ENCODE measurements at places on chromosomes 6 and 20.

DNA sequence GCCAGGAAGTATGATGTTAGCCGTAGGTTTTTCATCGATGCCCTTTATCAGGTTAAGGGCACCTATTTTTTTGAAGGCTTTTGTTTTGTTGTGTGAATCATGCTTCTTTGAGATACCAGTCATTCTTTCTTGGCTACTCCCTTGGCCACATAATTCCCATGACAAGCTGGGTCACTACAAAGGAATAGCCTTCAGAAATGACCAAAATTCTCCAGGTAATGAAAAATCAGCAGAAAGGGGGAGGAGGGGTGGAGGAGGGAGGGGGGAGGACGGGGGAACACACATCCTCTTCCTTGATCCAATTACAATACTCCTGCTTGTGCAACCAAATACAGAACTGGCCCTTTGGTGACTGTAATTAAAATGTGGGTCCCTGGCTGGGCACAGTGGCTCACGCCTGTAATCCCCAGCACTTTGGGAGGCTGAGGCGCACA, 21.7 kb upstream of the TGM2 start:
- DNase-seq = no peak

DNA sequence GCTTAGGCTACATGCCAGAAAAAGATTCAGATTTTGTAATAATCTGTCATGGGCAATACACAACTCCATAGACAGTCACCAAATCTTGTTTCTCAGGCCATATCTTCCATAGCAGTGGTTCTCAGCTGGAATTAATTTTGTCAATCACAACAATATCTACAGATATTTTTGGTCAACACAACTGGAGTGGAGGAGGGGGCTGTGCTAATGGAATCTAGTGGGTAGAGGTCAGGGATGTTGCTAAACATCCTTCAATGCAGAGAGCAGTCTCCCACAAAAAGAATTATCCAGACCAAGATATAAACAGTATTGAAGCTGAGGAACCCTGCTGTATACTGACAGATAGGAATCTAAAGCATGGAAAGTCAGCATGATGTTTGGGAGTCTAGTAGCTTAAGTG, 174.6 kb downstream of the UBE3D start:
- DNase-seq = no peak

GRCh38 chr6:135128268-135128914, 52.7 kb upstream of the MYB start:
- no peak for DNase-seq

DNA sequence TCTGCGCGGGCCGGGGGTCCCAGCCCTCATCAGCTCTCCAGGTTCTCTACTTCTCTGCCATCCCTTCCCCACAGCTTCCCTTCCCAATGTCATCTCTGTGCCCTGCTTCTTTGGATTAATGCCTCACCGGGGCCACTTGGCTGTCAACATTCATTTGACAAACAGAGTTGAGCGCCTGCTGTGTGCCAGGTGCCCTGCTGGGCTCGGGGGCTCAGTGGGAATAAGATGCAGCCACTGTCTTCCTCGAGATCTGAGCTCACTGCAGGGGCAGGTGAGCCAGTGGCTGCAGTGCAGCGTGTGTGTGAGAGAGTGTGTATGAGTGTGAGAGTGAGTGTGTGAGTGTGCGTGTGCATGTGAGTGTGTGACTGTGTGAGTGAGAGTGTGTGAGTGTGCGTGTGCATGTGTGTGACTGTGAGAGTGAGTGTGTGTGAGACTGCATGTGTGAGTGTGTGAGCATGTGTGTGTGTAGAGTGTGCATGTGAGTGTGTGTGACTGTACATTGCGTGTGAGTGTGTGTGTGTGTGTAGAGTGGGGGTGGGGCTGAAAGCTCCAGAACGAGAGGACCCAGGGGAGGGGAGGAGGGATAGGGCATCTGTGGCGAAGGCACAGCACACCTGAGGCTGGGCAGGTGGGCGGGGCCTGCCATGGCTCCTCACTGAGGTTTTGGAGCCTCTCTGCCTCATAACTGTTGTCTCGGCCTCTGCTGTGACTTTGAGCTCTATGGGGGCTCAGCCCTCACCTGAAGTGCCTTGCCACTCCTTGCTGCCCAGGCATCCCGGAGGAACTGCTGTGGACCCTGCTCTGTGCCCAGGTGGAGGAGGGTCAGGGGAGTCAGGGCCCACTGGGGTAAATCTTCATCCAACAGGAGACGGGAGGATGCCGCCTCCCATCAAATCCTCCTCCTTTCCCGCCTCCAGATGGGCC, 36.5 kb upstream of the PHACTR3 start:
- no peak for DNase-seq

GRCh38 chr6:1263850-1264377, 48.0 kb upstream of the FOXQ1 start:
- DNase-seq = no peak

DNA sequence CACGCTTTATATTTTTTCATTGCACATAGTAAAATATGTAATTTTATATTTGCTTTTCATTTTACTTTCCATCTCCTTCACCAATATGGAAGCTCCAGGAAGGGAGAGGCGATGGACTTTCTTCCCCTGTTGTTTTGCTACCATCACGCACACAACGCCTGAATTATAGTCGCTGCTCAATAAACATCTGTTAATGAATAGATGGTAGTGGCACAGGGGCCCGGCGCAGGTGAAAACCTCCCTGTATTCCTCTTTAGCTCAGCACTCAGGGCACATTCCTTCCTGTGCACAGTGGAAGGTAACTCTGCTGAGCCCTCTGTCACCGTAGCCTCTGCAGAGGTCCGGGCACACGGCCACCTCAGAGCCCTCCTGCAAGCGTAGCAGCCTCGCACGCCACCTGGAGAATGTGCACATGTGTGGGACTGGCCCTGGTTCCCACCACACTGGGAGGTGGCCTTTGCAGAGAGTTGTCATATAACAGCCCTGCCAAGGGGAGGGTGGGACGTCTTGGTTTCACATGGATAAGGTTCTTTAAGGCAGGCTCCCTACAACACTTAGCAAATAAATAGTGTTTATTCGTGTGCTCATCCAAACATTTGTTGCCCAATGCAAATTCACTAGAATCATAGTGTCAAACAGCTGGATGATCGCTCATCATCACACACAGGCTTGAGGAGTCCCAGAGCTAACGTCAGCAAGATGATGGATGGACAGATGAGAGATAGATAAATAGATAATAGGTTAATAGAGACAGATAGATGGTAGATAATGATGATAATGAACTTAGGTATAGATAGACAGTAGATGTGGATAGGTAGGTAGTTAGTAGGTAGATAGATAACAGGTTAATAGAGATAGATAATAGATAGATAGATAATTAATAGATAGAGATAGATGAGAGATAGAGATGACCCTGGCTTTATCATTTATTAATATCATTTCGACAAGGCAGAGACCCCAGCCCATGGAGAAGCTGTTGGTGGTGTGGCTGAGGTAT, 32.3 kb upstream of the AFDN start:
- DNase-seq = no peak

GRCh38 chr6:136466777-136467176, 83.4 kb downstream of the MAP7 start:
- DNase-seq = no peak

DNA sequence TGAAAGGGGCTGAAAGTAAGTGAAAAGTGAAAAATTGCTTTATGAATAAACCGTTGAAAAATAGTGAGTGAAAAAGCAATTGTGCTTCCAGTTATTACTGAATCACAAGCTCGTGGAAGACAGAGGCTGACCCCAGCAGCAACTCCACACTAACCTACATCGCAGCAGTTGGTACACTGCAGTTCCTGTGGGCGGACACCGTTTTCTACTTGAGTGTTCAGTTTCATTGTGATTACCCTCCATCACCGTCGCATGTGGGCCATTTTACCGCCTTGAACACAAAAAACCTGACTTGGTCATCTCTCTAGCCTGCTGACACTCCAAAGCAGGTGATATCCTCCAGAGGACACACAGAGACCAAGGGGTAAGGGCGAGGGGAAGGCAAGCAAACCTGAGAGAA, 28.4 kb downstream of the PRDM1 start:
- DNase-seq = no peak

DNA sequence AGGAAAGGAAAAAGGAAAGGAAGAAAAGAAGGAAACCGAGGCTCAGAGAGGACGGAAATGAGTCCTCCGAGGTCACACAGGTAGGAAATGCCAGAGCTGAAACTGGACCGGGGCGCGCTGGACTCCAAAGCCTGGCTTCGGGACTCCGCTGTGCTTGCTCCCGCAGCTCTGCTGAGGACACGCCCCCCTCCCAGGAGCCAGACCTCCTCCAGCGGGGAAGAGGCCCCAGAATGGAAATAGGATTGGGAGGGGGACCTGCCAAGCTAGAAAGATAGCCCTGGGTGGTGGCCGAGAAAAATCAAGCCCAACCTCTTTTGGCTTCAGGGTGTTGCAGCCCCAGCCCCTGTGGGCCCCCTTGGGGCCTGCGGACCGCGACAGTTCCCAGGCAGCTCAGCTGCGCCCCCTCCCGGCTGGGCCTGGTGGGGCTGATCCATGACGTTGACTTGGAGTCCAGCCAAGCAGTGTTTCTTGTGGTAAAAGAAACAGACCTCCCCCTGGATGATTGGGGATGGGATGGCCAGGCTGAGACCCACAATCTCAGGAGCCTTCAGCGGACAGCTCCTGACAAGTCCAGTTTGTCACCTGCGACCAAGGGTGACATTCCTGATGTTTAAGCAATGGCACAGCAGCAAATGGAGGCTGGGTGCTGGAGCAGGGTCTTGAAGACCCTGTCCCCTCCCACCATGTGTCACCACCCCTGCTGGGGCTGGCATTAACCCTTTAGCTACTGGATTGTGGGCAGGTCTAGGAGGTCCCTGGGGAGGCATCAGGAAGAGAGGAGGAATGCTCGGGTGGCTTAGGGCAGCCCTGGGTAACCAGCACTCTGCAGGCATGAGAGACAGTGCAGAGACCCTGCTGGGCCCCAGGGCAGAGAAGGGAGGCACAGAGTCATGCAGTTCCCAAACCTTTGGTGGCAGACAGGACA, 55.4 kb downstream of the RIPOR3 start:
- DNase-seq = peak; percentile 20

DNA sequence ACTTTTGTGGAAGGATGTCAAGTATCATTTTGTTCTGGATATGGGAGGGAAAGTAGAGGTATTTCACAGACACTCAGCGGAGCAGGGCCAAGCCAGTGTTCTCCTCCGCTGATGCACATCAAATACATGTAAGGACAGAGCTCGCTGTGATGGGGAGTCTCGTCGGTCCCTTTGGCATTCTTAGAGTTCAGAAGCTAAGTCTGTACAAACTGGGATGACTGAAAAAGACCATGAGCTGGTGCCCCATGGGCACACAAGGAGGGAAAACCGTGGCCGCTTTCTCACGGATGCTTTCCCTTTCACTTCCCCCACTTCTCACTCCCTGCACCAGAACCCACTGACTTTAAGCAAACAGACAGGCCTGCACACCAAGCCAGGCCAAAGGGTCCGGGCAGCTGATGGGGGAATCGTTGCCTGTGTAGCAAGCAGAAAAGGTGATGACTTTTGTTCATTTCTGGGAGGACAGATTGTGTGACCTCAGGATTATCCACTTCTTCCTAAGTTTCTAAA, 27.7 kb upstream of the MPC1 start:
- no peak for DNase-seq

- DNase-seq = no peak
Measured at GRCh38 chr6:26172608-26172968, 85.4 kb downstream of the HFE start.

DNA sequence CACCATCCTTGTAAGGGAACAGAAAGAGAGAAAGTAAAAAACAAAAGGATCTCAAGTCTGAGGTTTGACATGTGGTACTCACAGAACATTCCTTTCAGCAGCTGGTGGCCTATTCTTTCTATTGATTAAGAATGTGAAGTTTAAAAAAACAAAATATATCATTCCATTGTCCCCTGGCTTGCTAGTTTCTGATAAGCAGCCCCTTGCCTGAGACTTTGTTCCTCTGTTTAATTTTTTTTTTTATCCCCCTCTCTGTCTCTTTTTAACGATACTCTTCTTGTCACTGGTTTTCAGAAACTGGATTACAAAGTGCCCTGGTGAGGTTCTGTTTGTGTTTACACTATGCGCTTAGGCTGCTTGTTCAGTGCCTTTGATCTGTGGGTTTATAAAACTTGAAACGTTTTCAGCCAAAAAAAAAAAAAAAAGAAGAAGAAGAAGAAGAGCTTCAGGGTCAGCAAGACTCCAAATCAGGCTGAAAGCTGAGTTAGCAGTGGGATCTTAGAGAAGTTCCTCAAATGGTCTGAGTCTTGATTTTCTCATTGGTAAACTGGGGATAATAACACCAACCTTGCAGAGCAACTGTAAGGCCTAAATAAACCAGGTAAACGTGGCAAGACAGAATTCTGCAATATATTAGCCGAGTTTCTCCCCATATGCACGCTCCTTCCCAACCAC, 45.1 kb upstream of the SLC22A23 start:
- DNase-seq = no peak

GRCh38 chr20:50546729-50547314, 36.6 kb downstream of the PTPN1 start:
- no peak for DNase-seq

DNA sequence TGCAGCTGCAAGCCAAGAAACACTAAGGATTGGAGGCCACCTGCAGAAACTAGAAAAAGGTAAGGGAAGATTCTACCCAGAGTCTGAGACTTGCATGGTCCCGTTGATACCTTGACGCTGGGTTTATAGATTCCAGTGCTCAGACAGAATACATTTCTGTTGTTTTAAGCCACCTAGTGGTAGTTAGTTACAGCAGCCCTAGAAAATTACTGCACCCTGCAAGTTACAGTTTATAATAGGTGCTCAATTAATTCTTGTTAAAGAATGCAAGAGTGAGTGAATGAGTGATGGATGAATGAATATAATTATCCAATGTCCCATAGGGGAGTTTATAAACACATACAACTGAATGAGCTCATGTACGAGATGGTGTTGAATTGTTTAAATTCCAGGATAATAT, 453.1 kb upstream of the SLC35B3 start:
- DNase-seq = no peak

GRCh38 chr6:159074120-159074684, 29.4 kb upstream of the TAGAP start:
- DNase-seq = peak; percentile 3

DNA sequence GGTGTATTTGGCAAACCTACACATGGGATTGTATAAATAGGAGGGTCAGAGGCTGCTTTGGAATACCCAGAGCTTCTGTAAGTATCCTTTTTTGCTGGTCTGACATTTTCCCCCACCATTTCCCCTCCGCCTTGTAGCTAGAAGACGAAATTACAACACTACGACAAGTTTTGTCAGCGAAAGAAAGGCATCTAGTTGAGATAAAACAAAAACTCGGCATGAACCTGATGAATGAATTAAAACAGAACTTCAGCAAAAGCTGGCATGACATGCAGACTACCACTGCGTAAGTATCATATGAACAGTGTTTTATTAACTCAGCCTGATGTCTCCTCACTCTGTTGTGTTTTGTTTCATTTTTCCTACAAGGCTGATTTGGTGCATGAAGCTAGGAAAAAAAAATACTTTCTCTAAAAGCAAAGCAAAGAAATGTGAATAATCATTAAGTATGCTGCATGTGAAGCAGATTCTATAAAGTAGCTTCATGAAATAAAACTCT, 72.7 kb downstream of the HDDC2 start:
- DNase-seq = no peak
